ENCODE measurements at places on chromosomes 6 and 20.

DNA sequence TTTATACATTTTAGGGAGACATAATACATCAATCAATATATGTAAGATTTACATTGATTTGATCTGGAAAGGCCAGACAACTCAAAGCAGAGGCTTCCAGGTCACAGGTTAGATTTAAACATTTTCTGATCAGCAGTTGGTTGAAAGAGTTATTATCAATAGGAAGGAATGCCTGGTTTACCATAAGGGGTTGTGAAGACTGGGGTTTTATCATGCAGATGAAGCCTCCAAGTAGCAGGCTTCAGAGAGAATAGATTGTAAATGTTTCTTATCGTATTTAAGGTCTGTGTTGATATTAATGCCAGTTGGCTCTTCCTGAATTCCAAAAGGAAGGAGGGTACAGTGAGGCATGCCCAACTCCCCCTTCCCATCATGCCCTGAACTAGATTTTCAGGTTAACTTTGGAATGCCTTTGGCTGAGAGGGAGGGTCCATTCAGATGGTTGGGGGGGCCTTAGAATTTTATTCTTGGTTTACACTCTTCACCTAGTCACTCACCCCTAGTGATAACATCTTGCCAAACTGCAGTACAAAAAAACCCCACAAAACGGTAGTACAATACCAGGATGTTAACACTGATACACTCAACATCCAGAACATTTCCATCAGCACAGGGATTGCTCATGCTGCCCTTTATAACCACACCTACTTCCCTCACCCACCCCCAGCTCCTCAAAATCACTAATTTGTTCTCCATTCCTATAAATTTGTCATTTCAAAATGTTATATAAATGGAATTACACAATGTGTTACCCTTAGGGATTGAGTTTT, 259.6 kb upstream of the PLN start:
- DNase-seq, result no peak

- no peak for DNase-seq
Measured at GRCh38 chr20:55513954-55514353, 491.4 kb downstream of the CBLN4 start.

DNA sequence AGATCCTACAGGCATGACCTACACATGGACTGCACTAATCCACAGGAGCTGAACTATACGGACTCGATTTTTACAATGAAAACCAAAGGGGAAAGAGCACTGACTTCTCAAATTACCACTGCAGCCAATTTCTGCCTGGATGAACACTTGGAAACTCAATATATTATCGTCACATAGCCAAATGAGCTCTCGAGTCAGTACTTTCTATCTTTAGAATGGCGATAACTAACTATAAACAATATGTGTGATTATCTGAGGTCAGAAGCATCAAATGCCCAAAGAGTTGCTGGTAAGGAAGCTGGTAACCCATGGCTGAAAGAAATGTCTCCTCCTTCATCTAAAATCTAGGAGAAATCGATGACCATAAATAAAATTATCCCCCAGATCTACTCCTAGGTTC, 86.7 kb downstream of the KIF16B start:
- no peak for DNase-seq

GRCh38 chr6:80502871-80503270, 396.4 kb downstream of the BCKDHB start:
- DNase-seq, result no peak

GRCh38 chr6:37923514-37923913, 104.0 kb downstream of the ZFAND3 start:
- no peak for DNase-seq

GRCh38 chr6:121794630-121795029, 359.2 kb downstream of the GJA1 start:
- DNase-seq, result no peak

DNA sequence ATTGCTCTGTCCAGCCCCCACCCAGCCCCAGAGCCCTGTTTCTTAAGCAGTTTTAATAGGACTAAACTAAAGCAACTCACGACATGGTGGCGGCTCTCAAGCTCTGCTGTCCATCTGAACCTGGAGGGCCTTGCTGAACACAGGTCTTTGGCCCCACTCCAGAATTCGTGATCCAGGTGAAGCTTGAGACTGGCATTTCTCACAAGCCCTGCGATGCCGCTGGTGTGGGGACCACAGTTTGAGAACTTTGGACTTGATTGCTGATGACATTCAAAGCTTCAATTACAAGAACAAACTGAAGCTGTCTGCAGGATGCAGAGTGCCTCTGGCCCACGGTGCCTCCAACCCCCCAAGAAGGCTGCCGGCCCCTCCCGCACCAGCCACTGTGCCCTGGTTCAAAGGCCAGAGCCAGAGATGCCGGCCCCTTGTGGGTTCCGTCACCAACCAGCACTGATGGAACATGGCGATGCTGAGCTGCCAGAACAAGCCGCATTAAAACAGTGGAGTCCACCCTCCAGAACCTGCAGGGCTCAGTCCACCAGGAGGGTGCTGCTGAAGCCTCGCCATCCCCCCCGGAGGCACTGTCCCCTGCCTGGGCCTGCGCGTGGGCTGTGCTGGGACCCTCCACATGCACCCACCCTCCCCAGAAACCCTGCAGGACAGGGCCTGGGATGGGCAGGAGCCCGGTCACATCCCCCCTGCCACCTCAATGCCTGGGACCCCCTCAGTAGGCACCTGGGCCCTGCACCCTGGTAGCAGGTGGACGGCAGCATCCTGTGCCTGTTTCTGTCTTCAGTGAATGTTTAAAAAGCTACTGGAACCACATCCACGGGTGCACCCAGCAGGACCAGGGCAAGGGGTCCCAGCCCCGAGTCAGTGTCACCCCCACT, 101.1 kb downstream of the PSMB1 start:
- no peak for DNase-seq
